ENCODE measurements at places on chromosomes 13 and 19. TPM values are rescaled to one million over a fixed set of nuclear protein-coding genes. Genes with fewer than 3 reads are reported as not detected.
A peak's percentile ranks its signal among the peaks of the same experiment; 100 is the strongest.

The CYP2A7 gene
- 3.3 TPM for polyA plus RNA-seq

DNA sequence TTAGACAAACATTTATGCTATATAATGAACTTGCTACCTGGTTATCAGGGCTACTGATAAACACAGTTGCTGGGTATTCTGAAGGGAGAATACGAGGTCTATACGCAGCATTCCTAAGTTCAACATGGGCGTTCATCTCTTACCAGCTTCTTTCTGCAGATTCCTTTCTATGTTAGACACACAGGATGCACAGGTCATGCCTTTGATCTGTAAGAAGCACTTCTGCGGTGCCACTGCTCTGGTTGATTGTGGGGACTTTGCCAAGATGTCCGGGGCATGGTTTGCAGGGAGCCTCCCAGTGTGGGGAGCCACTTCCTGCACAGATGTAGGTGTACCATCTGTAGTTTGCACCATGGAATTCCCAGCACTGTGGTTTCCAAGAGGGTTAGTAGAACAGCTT, 40.9 kb downstream of the ATP7B start:
- no peak for DNase-seq

GRCh38 chr19:13101590-13102415, 855 bp downstream of the LYL1 start:
- DNase-seq = no peak

- DNase-seq = no peak
These were observed 23.9 kb upstream of the GAS6 start for GRCh38 chr13:113887700-113888201.

GRCh38 chr19:6739390-6739882, at the start of gene TRIP10:
TSS of gene TRIP10 (plus strand) at chr19:6739680. CDS start at chr19:6739762, 82 bp downstream.
- peak; percentile 88 for DNase-seq

DNA sequence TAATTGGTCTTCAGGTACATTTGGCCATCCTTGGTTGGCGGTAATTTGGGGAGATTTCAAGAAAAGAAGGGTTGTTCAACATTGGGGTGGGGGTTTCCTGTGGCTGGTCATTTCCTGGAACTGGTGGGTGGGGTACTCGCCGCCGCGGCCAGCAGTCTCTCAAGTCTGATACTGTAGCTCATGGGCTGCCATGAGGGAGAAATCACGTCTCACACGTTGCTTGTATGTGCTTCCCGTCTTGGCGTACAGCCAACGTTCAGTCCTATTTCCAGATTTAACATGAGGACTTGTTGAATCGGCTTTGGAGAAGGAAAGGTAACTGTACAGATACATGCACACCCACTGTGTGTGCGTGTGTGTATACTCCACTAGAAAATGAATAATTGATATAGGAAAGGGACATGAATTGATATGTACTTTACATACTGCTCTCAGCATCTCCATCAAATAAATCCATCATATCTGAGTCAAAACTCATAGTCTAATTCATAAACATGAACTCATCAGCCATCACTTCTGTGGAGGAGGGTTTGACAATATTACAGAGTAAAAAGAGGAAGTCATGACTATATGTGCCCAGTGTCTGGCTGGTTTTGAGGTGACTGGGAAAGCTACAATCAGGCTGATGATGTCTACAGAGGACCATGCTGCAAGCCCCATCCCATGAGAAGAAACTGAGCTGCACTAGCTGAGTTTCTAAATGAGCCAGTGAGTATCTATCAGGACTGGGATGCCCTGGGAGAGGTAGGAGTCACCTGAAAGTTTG, 418.1 kb downstream of the TSHZ3 start:
- no peak for DNase-seq

- no peak for DNase-seq
These were observed 559.0 kb downstream of the TBC1D4 start for GRCh38 chr13:74922963-74923362.

DNA sequence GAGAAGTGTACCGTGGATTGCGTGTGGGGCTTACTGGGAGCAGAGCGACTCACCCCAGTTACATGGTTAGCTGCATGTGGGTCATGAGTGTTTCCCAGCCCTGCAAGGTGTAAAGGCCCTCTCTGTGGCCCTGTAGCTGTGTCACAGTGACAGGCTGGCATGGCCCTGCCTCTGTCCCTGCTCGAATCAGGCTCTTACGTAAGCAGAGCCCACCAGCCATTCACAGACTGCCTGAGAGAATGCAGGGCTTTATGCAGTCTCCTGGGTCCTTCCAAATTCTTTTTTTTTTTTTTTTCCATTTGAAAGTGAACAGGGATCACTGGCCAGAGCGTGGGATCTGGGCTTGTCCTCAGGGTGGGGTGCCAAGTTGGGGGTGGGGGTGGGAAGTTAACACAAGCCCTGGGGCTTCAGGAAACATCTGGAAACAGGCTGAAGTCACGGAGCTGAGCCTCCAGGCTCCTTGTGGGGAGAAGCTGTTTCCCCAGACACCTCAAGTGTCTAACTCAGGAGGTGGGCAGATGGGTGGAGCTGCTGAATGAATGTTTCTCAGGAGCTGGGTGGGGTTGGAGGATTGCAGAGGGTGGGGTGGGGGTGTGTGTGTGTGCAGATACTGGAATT, 13.4 kb downstream of the TECR start:
- DNase-seq = no peak

- DNase-seq = no peak
These were observed 24.4 kb upstream of the MTIF3 start for GRCh38 chr13:27474751-27475268.
